ENCODE measurements at places on chromosomes 2 and 18.

GRCh38 chr2:19358242-19359020, at the start of gene OSR1:
Gene OSR1, minus strand, starts transcription at chr2:19358623. Its CDS starts 4,818 bp downstream, at chr2:19353805.
- H3K4me1 ChIP-seq: peaks cover 7% of the 10 kb centered on the region
- H3K36me3 ChIP-seq: no peaks in the 10 kb centered on the region
- H3K27me3 ChIP-seq: peaks cover 95% of the 10 kb centered on the region
- H3K4me3 ChIP-seq: peak within 1 kb of the TSS; percentile 78

DNA sequence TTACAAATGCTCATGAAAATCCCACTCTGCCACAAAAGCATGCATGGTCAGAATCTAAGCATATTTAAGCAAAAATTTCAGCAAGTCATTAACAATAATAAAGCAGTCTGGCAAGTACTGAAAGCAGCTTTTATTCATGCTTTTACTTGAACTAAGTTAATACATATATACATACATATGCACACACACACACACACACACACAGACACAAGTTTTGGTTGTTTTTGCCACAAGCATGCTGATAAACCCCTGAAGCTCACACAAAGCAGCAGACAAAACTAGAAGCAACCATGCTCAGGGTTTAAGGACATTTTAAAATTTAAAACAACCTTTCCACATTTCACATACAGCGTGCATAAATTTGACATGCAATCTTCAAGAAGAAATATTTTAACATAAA, 819.1 kb upstream of the FSHR start:
- H3K4me3 ChIP-seq: no peak overlapping the region
- peaks cover 11% of the 10 kb centered on the region for H3K4me1 ChIP-seq
- H3K27ac ChIP-seq: peak overlapping the region; percentile 38
- no peak for DNase-seq
- no peaks in the 10 kb centered on the region for H3K36me3 ChIP-seq

GRCh38 chr2:172572981-172573380, 17.1 kb downstream of the PDK1 start:
- no peak overlapping the region for H3K4me3 ChIP-seq
- DNase-seq: no peak
- H3K36me3 ChIP-seq: peaks cover 75% of the 10 kb centered on the region
- no peaks in the 10 kb centered on the region for H3K27me3 ChIP-seq
- peaks cover 8% of the 10 kb centered on the region for H3K4me1 ChIP-seq
- peak overlapping the region; percentile 69 for H3K27ac ChIP-seq

- H3K27me3 ChIP-seq: no peaks in the 10 kb centered on the region
- H3K27ac ChIP-seq: no peak overlapping the region
- H3K4me1 ChIP-seq: no peaks in the 10 kb centered on the region
- no peak for DNase-seq
These were observed 867.9 kb upstream of the POU3F3 start for GRCh38 chr2:103986001-103986400.

DNA sequence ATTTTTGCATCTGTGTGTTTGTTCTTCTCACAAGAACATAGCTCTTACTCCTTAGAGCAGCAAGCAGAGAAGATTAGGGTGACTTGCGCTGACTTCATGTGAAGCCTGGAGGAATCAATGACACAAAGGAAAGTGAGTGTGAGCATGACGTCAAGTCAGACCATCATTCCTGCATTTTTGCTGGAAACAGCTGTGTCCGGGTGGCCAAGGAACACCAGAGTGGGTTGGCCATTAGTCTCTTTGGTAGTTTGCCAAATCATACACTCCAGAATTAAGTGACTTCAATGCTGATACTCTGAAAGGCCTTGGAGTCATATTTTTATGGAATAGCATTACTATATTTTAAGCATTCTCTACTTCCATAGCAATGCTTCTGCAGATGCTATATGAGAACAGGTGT, 597.2 kb downstream of the DCDC2C start:
- DNase-seq: no peak
- no peak overlapping the region for H3K4me3 ChIP-seq
- H3K36me3 ChIP-seq: no peaks in the 10 kb centered on the region
- H3K4me1 ChIP-seq: no peaks in the 10 kb centered on the region
- H3K27me3 ChIP-seq: no peaks in the 10 kb centered on the region

GRCh38 chr2:216171011-216171410, 61.9 kb downstream of the XRCC5 start:
- H3K36me3 ChIP-seq: peaks cover 24% of the 10 kb centered on the region
- peaks cover 3% of the 10 kb centered on the region for H3K4me1 ChIP-seq
- H3K27me3 ChIP-seq: no peaks in the 10 kb centered on the region
- H3K4me3 ChIP-seq: no peak overlapping the region
- H3K27ac ChIP-seq: peak overlapping the region; percentile 22

GRCh38 chr2:98900721-98901120, 35.3 kb downstream of the CRACDL start:
- H3K4me3 ChIP-seq: no peak overlapping the region
- no peak overlapping the region for H3K27ac ChIP-seq
- no peaks in the 10 kb centered on the region for H3K36me3 ChIP-seq
- no peak for DNase-seq
- peaks cover 4% of the 10 kb centered on the region for H3K4me1 ChIP-seq

DNA sequence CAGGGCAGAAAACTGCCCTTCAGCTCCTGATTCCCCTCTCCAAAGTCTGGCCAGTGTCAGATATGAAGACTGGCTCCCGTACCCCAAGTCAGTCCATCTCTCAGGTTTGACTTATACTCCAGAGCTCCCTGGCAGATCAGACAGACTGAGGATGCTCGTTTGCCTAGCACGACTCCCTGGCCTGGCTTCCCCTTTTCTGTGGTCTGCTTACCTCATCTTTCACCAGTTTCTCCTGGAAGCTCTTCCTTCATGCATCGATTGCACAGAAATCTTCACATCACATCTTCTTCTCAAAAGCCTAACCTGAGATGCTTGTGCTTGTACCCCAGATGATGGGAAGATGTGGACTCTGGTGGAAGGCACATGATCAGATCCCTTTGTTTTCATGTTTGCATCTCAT, 387.9 kb upstream of the POU3F3 start:
- no peak overlapping the region for H3K4me3 ChIP-seq
- no peak for DNase-seq
- H3K4me1 ChIP-seq: no peaks in the 10 kb centered on the region
- no peaks in the 10 kb centered on the region for H3K36me3 ChIP-seq

DNA sequence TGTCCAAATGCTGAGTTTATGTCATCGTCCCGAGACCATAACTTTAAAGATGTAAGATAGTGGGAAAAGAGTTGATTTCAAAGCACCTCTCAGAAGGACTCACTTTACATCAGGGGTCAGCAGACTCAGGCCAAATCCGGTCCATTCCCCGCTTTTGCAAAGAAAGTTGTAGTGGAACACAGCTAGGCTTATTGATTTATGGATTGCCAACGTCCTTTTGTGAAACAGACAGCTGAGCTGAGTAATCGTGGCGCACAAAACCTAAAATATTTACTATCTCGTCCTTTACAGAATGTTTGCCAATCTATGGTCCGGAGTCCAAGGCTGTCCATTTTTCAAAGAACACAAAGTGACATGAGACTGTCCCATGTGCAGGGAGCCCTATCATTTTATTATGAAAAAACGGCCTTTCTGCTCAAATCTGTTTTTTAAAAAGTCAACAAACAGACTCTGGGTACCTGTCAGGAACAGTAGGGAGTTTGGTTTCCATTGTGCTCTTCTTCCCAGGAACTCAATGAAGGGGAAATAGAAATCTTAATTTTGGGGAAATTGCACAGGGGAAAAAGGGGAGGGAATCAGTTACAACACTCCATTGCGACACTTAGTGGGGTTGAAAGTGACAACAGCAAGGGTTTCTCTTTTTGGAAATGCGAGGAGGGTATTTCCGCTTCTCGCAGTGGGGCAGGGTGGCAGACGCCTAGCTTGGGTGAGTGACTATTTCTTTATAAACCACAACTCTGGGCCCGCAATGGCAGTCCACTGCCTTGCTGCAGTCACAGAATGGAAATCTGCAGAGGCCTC, at the start of gene IL1RN:
Gene IL1RN (plus strand): TSS at position 754 of the 801 bp plus-strand sequence. CDS start 27 bp downstream, at position 781.
- no peak within 1 kb of the TSS for H3K27ac ChIP-seq
- no peak within 1 kb of the TSS for H3K4me3 ChIP-seq
- H3K4me1 ChIP-seq: no peaks in the 10 kb centered on the region
- no peaks in the 10 kb centered on the region for H3K27me3 ChIP-seq

DNA sequence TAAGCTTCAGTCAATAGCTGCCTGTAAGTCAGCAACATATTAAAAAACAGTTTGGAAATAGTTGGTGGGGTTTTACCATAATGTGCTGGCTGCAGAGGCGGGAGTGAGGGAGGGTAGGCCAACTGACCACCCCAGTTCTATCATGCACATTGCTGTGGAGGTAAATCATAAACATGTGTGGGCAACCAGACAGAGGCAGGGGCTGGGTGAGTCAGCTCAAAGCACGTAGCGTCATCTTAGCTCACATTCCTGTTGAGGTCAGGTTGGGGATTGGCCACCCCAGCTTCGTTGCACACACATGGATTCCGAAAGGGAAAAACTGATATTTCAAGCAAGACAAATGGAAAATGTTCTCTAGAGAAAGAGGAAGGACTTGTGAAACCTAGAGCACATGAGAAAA, 19.5 kb downstream of the GPR45 start:
- peak; percentile 93 for DNase-seq
- H3K36me3 ChIP-seq: no peaks in the 10 kb centered on the region
- no peaks in the 10 kb centered on the region for H3K4me1 ChIP-seq

- no peak overlapping the region for H3K4me3 ChIP-seq
- no peak overlapping the region for H3K27ac ChIP-seq
- H3K27me3 ChIP-seq: no peaks in the 10 kb centered on the region
- no peak for DNase-seq
- no peaks in the 10 kb centered on the region for H3K36me3 ChIP-seq
These were observed 317.8 kb upstream of the ZNF521 start for GRCh38 chr18:25669741-25670140.

DNA sequence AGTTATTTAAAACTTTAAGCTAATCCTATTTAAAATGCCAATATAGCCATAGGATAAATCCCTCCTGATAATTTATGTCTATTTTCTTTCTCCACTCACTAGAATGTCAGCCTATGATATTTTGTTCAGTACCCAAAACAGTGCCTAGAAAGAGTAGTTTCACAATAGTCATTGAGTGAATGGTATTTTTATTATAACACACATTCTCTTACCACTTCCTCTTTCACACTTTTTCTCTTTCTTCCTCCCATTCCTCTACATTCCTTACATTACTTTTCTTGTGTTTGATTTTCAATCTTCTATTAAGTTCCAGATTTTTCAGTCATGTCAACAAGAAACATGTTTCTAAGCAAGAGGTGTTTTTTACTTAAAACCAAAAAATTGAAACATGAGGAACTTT, 327.6 kb upstream of the UBE2E3 start:
- DNase-seq: no peak
- no peaks in the 10 kb centered on the region for H3K36me3 ChIP-seq
- no peaks in the 10 kb centered on the region for H3K27me3 ChIP-seq
- no peak overlapping the region for H3K27ac ChIP-seq

GRCh38 chr18:23209796-23210195, 74.5 kb downstream of the CABLES1 start:
- H3K36me3 ChIP-seq: no peaks in the 10 kb centered on the region
- H3K4me3 ChIP-seq: no peak overlapping the region
- no peaks in the 10 kb centered on the region for H3K4me1 ChIP-seq
- no peak for DNase-seq
- no peaks in the 10 kb centered on the region for H3K27me3 ChIP-seq

DNA sequence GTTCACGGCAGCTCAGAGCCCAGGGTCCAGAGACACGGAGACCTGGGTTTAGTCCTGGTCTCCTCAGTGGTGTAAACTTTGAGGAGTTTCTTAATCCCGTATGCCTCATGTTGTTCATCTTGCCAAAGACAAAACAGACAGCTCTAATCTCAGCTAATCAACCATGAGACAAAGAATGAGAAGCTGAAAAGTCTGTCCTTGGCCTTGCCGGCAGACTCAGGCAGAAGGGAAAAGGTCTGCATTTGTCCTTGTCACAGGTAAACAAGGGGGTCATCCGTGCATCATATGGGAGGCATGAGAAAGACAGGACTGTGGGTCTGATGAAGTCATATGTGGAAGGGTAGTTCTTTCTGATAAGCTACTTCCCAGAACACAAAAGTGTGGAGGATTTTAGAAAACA, 1.8 kb upstream of the ARMC9 start:
- no peak overlapping the region for H3K27ac ChIP-seq
- no peak overlapping the region for H3K4me3 ChIP-seq
- no peaks in the 10 kb centered on the region for H3K27me3 ChIP-seq
- no peaks in the 10 kb centered on the region for H3K36me3 ChIP-seq
- H3K4me1 ChIP-seq: peaks cover 7% of the 10 kb centered on the region
- DNase-seq: no peak

GRCh38 chr18:21599585-21600525, 649 bp downstream of the ESCO1 start:
- peaks cover 8% of the 10 kb centered on the region for H3K4me1 ChIP-seq
- H3K27ac ChIP-seq: peak overlapping the region; percentile 97
- H3K4me3 ChIP-seq: peak overlapping the region; percentile 66
- DNase-seq: peak; percentile 79
- H3K36me3 ChIP-seq: no peaks in the 10 kb centered on the region
- H3K27me3 ChIP-seq: no peaks in the 10 kb centered on the region

DNA sequence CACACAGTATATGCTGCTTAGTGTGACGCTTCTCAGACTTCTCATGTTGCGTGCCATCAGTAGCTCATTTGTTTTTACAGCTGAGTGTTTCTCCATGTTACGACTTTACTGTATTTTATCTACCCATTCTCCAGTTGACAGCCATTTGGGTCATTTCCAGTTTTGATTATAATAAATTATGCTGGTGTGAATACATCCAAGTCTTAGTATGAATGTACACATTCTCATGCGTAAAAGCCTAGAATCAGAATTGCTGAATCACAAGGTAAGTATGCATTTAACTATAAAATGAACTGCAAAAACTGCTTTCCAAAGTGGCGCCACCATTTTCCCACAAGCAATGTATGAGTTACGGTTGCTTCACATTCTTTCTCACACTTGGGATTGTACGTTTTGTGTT, 184.2 kb upstream of the SLC35G4 start:
- no peaks in the 10 kb centered on the region for H3K36me3 ChIP-seq
- no peaks in the 10 kb centered on the region for H3K27me3 ChIP-seq
- H3K27ac ChIP-seq: no peak overlapping the region
- no peaks in the 10 kb centered on the region for H3K4me1 ChIP-seq
- H3K4me3 ChIP-seq: no peak overlapping the region

GRCh38 chr2:3902131-3902530, 198.8 kb downstream of the DCDC2C start:
- no peaks in the 10 kb centered on the region for H3K27me3 ChIP-seq
- H3K27ac ChIP-seq: no peak overlapping the region
- no peak for DNase-seq
- no peaks in the 10 kb centered on the region for H3K36me3 ChIP-seq
- no peak overlapping the region for H3K4me3 ChIP-seq
- no peaks in the 10 kb centered on the region for H3K4me1 ChIP-seq

GRCh38 chr2:76895469-76895868, 626.7 kb downstream of the LRRTM4 start:
- H3K36me3 ChIP-seq: no peaks in the 10 kb centered on the region
- no peaks in the 10 kb centered on the region for H3K27me3 ChIP-seq
- no peak overlapping the region for H3K4me3 ChIP-seq
- no peak for DNase-seq
- no peak overlapping the region for H3K27ac ChIP-seq

DNA sequence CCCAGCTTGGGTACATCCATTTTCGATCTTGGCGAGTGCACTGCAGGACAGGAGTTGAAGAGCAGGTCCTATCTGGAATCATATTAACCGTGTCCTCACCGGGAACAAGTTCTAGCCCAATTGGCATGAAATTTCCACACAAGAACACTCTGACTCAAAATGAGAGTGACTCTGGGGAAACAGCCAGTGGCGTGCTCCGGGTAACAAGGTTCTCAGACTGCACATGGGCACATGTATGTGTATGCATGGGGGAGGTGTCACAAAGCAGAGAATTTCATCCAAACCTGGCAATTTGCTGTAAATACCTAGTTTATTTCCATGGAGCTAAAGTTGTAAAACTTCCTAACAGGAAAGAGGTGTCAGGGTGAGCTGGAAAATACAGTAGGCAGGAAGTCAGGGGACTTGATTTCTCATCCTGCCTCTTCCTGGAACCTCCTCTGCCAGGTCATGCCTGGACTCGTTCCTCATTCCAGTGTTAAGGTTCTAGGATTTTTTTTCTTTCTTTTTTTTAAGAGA, 1.7 kb downstream of the TUBB6 start:
- peaks cover 22% of the 10 kb centered on the region for H3K4me1 ChIP-seq
- H3K36me3 ChIP-seq: peaks cover 15% of the 10 kb centered on the region
- no peak for DNase-seq
- H3K27ac ChIP-seq: no peak overlapping the region

Measured in cardiac muscle cell (in vitro differentiated cells and primary cell).